Activated CD4-positive, alpha-beta T cell treated with anti-CD3 and anti-CD28 coated beads, Interleukin-2, amount 10 ng/mL, durations not matched to agents 24 days and 14 days (primary cell): ENCODE measurements at places on chromosomes 1 and 21. TPM values are rescaled to one million over a fixed set of nuclear protein-coding genes. Genes with fewer than 3 reads are reported as not detected.

Gene NTNG1
- total RNA-seq, result not detected in 2 replicates

Gene C1orf198
- total RNA-seq, result 12.4 and 13.7 TPM in 2 replicates

Gene KRTAP10-9
- not detected in 2 replicates for total RNA-seq

Gene SETD4
- total RNA-seq, result 23.2 and 23.8 TPM in 2 replicates

GRCh38 chr1:5651964-5652821 lies 340.0 kb downstream of the NPHP4 start:
- DNase-seq, result no peak

DNA sequence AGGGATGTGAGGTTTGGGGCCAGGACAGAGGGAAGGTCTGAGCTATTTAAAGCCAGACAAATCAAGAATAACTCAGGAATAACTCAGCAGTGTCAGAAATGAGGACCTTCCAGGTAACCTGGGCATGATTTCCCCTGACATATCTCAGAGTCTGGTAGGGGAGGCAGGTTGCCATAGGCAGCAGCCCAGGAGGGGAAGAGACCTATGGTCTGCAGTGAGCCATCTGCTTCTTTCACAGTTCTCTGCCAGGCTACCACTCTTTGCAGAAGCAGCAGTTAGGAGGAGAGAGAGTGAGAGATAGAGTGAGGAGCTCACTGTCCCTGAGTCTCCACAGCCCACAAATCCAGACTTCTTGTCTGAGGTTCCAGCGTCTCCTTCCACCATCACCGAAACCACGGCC lies 6.3 kb upstream of the VSIG8 start:
- DNase-seq, result no peak

DNA sequence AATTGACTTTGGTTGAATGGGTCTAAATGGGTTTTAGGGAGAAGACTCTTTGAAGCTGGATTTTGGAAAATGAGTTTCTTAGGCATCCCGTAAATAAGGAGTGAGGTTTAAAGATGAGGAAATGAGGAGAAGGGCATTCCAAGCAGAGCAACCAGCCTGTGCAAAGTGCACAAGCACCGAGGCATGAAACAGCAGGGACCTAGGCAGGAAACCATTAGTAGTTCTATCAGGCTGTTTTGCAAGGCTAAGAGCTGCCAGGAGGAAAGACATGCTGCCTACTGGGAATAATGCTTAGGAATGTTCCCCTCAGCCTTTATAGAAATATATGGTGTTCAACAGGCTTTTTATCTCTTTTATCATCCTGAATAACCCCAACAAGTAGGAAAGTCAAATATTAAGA lies 153.1 kb upstream of the FGGY start:
- no peak for DNase-seq

DNA sequence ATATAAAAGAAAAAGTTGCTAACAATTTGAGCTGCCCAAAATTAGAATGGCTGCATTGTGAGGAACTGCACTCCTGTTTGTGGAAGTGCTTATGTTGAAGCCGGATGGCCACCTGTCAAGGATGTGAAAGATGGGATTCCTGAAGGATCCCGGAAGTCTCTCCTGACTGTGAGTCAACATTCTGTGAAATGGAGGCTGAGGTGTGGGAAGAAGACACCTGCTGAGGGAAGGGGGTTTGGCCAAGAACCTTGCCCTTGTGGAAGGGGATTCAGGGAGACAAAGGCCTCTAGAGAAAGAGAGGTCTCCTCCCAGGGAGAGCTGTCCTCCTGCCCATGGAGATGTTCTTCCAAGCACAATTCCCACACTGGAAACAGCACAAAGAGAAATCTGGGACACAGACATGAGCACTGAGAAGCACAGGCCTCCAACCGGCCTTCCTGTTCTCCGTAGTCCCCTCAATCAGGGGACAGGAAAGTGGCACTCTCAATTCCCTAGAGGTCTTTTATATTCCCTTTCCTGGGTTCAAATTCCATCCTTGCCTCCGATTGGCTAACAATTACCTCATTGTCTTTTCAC lies 70.5 kb downstream of the CD2 start:
- DNase-seq, result no peak

DNA sequence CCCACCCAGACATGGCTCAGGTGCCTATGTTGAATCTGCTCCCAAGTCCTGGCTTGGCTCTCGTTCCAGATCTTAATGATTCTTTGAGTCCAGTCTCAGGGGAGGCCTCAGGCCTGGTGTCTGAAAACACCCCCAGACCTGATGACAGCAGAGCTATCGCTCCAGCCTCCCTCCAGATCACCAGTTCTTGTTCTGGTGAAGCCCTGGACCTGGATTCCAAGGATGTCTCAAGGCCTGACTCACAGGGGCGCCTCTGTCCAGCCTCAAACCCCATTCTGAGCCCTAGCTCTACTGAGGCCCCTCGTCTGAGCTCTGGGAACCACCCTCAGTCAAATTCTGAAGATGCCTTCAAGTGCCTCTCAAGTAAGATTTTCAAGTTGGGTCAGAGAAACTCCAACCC lies 11.4 kb downstream of the MROH7 start:
- no peak for DNase-seq

- DNase-seq, result no peak
Observed at GRCh38 chr1:220217383-220217988, 54.8 kb downstream of the RAB3GAP2 start.

DNA sequence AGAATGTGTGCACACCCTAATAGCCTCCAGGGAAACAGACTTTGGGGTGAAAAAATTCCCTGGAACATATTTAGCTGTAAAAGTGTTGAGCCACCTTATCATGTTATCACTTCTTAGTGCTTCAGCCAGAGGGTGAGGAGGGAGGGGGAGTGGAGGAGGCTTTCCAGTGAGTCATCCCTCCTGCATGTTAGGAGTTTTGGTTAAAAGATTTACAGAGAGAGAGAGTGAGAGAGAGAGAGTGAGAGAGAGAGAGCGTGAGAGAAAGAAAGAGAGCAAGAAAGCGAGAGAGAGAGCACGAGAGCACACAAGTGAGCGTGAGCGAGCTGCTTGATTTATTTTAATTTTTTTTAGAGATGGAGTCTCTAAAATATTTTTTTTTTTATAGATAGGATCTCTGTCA lies 13.5 kb upstream of the CACNA1E start:
- DNase-seq, result no peak
